ENCODE measurements at places on chromosomes 5 and 9. TPM values are rescaled to one million over a fixed set of nuclear protein-coding genes. Genes with fewer than 3 reads are reported as not detected.
A peak's percentile ranks its signal among the peaks of the same experiment; 100 is the strongest.

GRCh38 chr5:178123966-178124925 lies 6.6 kb upstream of the RMND5B start:
- H3K27me3 ChIP-seq, result no peaks in the 10 kb centered on the region
- H3K4me1 ChIP-seq, result peaks cover 48% of the 10 kb centered on the region
- H3K4me3 ChIP-seq, result no peak overlapping the region
- no peaks in the 10 kb centered on the region for H3K36me3 ChIP-seq

BHMT2 gene
- not detected for polyA plus RNA-seq

F2RL1 gene
- 0.25 TPM for polyA plus RNA-seq

DNA sequence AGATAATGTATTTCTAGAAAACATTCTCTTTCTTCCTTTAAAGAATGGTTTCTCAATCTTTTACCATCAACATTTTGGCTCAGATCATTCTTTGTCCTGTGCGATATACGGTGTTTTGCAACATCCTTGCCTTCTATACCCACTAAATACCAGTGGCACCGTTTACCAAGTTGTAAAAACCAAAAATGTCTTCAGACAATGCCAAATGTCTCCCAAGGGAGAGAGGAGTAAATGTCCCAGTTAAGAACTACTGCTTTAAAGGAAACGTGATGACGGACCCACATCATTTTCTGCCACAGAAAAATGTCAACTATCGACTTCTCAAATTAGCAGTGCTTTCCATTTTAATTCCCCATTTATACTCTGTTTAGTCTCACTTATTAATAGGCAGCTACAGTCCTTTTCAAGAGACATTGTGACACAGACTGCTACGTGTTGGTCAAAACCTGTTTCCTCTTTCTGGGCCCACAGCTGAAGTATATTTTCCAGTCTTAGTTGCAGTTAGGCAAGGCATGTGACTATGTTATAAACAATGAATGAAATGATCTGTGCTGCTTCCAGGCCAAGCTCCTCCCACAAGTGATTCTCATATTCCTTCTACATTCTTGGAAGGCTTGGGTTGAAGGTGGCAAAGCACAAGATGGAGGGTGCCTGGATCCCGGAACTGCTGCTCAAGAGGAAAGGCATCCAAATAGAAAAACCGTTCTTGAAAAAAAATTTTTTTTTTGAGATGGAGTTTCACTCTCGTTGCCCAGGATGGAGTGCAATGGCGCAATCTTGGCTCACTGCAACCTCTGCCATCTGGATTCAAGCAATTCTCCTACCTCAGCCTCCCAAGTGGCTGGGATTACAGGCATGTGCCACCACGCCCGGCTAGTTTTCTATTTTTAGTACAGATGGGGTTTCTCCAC lies 8.8 kb downstream of the PRXL2C start:
- H3K4me1 ChIP-seq, result no peaks in the 10 kb centered on the region
- no peak for DNase-seq
- H3K27ac ChIP-seq, result peak overlapping the region; percentile 9
- no peaks in the 10 kb centered on the region for H3K27me3 ChIP-seq
- H3K36me3 ChIP-seq, result peaks cover 17% of the 10 kb centered on the region

DNA sequence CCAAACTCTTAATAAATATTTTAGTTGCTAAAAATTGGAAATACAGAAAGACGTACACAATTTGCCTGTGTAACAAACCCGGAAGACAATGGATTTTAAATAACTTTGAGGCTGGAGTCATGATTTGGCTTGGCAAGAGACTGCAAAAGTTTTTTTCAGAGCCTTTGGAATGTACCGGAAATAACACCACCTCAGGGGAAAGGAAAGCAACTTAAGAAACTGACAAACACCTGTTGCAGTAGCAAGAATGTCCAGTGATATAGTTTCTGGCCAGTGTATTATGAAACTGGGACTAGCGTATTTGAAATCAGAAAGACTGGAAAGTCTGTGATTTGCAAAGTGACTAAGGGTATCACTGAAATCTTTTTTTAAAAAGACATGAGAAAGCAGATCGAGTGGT lies 842 bp downstream of the MUSK start:
- H3K27me3 ChIP-seq, result peaks cover 6% of the 10 kb centered on the region
- H3K27ac ChIP-seq, result no peak overlapping the region
- no peak for DNase-seq
- no peaks in the 10 kb centered on the region for H3K4me1 ChIP-seq
- no peak overlapping the region for H3K4me3 ChIP-seq
- H3K36me3 ChIP-seq, result no peaks in the 10 kb centered on the region

WWC1 gene
- not detected for polyA plus RNA-seq

DNA sequence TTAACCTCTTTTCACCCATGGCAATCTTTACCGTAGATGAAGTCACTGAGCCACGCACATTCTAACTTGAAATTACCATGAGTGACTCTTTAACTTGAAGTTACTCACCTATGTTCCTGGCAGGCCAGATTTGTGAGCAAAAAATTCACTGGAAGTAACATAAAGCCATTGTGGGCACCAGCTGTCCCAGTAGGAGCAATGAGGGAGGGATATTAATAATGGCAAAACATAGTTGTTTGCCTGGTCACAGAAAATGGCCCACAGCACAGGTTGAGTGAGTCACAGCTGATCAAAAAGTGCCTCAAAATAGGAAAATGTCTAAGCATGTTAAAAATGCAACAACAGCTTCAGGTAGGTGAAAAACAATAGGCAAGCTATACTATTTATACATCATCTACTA lies 146.6 kb downstream of the EFNA5 start:
- no peaks in the 10 kb centered on the region for H3K36me3 ChIP-seq
- no peak overlapping the region for H3K27ac ChIP-seq
- no peak overlapping the region for H3K4me3 ChIP-seq
- no peaks in the 10 kb centered on the region for H3K27me3 ChIP-seq
- DNase-seq, result no peak
